AML-193 (cell line): ENCODE measurements at places on chromosomes 6 and 20.

DNA sequence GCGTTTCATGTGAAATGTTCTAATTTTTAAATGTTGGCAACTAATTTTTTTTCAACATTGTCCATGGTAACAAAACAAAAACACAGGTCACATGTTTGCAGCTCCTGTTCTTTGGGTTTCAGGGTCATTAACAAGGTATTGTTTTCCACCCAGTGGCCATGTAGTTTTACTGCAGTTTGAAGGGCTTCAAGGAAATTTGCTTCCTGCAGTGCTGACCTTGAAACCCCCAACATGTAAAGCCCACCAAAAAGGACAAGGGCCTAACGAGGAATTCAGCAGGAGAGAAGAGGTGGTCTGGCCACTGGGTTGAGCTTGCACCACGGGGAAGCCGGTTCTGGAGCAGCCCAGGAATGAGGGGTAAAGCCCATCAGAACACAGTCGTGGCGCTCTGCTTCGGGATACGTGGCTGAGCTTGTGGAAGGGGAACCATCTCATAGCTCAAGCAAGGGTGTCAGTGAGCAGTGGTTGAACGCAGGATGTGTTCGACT, 13.9 kb upstream of the KLHL31 start:
- DNase-seq: peak; percentile 70

DNA sequence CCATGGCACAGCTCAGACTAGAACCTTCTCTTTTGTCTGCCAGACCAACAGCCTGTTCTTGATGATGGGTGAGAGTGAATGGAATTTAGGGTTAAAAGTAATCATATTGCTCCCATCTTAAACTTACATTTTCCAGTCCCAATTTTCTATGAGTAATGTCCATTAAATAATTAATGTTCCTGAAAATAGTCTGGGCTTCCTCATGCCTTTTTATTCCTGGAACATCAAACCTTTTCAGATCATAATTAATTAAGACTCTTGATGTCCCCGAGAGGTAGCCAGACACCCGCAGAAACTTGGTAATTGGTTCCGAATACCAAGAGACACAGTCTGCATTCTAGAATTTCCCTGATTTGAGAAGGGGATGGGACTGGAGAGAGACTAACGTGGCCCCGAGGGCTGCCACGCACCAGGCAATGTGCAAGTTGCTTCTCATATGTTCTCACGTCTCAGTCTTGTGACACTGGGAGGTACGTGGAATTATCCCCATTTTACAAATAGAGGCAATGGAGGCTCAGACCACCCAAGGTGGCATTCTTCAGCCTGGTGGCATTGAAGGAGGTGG, 78.6 kb upstream of the TOX2 start:
- no peak for DNase-seq

DNA sequence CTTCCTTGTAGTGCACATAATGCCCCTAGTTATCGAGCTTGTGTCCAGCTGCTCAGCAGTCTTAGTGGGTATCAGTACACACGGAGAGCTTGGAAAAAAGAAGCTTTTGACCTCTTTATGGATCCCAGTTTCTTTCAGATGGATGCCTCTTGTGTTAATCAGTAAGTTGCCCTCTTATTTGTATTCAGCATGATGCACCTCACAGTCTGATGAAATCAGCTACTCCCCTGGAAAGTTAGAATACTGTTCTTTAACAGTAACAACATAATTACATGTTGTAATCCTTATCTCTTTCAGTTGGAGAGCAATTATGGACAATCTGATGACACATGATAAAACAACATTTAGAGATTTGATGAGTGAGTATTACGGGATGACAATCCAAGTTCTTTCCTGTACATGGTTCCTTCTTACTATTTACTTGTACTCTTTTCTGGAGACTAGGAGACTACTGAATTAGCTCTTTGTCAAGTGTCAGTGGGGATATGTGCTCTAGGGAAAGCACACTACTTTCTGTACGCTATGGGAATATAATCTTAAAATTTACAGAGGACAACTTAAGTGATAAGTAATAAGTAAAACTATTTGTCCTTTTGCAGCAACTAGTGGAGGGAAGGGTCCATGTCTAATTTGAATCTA, 39.1 kb downstream of the PGM3 start:
- DNase-seq: no peak

- no peak for DNase-seq
Measured at GRCh38 chr20:51767867-51768758, at the start of gene ATP9A. Gene ATP9A (minus strand): TSS chr20:51768390. CDS start chr20:51768369, 21 bp downstream.

DNA sequence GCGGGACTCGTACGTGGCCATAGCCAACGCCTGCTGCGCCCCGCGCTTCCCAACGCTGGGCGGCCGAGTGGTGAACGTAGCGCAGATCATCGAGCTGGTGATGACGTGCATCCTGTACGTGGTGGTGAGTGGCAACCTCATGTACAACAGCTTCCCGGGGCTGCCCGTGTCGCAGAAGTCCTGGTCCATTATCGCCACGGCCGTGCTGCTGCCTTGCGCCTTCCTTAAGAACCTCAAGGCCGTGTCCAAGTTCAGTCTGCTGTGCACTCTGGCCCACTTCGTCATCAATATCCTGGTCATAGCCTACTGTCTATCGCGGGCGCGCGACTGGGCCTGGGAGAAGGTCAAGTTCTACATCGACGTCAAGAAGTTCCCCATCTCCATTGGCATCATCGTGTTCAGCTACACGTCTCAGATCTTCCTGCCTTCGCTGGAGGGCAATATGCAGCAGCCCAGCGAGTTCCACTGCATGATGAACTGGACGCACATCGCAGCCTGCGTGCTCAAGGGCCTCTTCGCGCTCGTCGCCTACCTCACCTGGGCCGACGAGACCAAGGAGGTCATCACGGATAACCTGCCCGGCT, 3.4 kb downstream of the SLC32A1 start:
- no peak for DNase-seq

- no peak for DNase-seq
Measured at GRCh38 chr6:97293198-97293696, 10.2 kb upstream of the MMS22L start.

GRCh38 chr6:90216072-90216977, 80.3 kb downstream of the BACH2 start:
- no peak for DNase-seq

- DNase-seq: no peak
Measured at GRCh38 chr6:134343066-134343465, 25.2 kb upstream of the SGK1 start.

DNA sequence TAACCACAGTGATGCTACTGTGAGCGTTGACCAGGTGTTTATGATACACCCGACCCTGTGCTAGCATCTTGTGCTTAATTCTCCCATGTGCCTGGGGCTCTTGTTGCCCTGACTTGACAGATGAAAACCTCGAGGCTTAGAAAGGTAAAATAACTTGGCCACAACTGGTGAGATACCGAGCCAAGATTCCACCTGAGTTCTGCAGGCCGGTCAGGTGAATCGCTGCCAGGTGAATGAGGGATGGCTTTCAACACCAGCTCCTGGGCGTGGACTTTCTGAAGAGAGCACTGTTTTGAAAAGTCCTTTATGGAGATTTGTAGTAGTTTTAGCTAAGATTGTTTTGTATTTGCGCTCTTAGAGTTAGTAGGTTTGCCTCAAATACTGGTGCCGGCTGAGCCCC, 12.2 kb upstream of the ZNF831 start:
- no peak for DNase-seq

- no peak for DNase-seq
Measured at GRCh38 chr6:5164092-5164491, 79.0 kb downstream of the PPP1R3G start.

- DNase-seq: no peak
Measured at GRCh38 chr20:38523697-38524096, 51.1 kb downstream of the RALGAPB start.

- peak; percentile 42 for DNase-seq
Measured at GRCh38 chr20:36202891-36203338, 33.4 kb upstream of the AAR2 start.

DNA sequence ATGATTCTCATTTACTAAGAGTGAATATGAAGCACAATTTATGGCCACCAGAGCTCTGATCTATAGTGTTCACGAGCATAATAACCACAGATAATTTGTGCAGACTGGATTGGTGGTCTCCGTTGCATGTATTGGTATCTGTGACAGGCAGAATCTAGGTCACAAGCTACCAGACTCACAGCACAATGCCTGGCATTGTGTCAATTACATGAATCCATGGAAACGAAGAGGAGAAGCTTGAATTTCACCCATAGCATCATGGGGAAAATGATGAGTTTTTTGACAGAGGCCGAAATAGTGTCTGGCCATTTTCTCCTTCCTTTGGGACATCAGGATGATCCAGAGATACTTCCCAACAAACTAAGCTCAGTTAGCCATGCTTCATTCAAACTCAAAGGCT, 52.3 kb upstream of the TMEM170B start:
- DNase-seq: no peak

GRCh38 chr20:17723301-17723691, 23.5 kb downstream of the BANF2 start:
- DNase-seq: no peak

DNA sequence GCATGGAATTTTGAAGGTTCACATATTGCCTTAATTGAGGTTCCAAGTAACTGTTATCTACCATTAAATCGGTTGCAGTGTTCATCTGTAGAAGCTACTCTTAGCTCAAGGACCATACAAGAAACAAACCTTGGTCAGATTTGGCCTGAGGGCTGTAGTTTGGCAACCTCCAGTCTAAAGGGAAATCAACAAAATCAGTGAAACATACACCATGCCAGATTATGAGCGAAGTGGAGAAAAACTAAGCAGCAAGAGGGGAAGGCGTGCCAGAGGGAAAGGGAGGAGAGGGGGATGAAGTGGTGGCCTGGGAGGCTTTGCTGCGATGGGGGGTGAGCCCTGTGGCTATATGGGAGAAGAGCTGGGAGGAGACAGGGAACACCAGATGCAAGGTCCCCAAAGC, 8.8 kb upstream of the SNAI1 start:
- DNase-seq: no peak

DNA sequence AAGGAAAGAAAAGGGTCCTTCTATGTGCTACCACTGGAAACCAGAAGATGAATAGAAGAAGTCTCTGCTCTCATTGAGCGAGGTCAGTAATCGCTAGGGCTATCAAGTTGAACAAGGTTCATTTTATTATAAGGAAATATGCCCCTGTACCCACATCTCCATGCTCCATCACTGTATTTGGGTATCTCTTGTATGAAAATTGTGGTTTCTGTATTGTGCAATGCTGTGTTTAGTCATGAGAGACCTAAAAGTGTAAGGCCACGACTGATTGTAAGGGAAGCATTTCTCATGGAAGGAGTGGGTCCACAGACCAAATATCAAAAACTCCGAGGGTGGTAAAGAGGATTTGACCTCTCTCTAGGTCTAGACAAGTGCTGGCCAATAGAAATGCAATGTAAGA, 3.6 kb upstream of the HS3ST5 start:
- no peak for DNase-seq

GRCh38 chr6:49782293-49782692, 4.8 kb downstream of the PGK2 start:
- no peak for DNase-seq

DNA sequence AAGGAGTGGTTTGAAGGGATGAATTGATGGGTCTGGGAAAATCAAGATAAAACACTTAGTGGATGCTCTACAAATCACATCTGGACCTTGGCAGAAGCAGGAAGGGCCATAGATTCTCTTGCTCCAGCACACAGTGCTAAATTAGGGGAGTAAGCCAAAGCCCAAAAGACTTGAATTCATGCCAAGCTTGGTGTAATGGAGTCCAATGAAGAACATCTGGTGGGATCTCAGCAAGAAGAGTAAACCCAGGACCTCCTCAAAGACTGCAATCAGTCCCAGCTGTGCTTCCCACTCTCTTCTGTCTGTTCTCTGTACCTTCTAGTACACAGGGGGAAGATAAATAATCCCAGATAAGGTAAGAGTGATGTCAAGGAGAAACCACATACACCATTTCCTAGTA, 683.4 kb downstream of the RNF144B start:
- no peak for DNase-seq

GRCh38 chr20:35306931-35307517, 14.8 kb upstream of the FAM83C start:
- peak; percentile 33 for DNase-seq

GRCh38 chr6:31927242-31927862, at the start of gene C2:
Gene C2 (plus strand): TSS chr6:31927717. CDS start chr6:31927753, 36 bp downstream.
- no peak for DNase-seq

DNA sequence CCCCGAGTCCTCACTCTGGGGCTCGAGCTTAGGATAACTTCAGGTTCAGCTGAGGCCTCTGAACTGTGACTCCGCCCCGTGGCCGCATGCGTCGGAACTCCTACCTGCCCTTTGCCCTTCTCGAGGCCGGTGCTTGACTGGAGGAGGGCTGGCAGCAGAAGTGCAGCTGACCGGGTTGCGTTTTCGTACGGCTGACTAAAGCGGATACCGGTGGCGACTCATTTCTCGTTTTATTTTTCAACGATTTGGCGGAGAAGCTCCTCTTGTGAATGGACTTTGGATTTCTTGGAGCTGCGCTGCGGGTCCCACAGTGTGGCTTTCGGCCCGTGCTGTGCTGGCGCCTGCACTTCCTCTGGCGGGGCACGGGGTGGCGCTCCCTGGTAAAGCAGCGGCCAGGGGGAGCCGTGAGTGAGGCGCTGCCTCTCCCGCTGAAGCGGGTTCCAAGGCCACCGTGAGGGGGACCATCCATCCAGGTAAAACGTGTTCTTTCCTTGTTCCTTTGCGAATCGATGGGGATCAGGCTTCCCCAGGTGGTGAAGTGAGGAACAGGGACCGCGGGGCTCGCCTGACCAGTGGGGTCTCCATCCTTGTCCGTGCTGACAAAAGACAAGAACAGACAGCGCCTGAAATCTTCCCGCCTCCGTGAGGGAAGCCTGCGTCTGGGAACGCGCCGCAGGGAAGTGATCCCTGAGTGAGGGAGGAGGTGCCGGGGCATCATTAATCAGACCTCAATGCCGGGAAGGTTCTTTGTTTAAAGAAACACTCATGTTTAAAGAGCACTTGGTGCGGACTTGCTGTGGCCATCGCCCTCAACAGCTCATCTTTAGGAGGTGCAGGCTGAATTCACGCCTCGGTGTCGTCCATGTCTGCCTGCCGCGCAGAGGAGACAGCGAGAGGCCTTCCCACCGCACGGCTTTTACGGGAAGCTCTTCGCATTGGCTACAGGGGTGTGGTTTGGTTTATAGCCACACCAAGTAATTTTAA, 38.8 kb downstream of the ERMARD start:
- peak; percentile 80 for DNase-seq

GRCh38 chr6:143727035-143727434, 49.3 kb downstream of the PHACTR2 start:
- DNase-seq: no peak
